Peyer's patch (tissue), 4 donors: ENCODE measurements at places on chromosomes 13 and 19.
A peak's percentile ranks its signal among the peaks of the same experiment; 100 is the strongest.

- no peaks in the 10 kb centered on the region for H3K36me3 ChIP-seq
- peaks cover 5% of the 10 kb centered on the region for H3K4me1 ChIP-seq
- no peak for DNase-seq
- no peak overlapping the region for H3K4me3 ChIP-seq
- peak overlapping the region; percentile 80 for H3K27ac ChIP-seq
Measured at GRCh38 chr13:40187324-40187795, 479.1 kb downstream of the FOXO1 start.

GRCh38 chr13:99966064-99966805 lies 5.3 kb downstream of the ZIC5 start:
- H3K27ac ChIP-seq, result no peak overlapping the region
- H3K27me3 ChIP-seq, result peaks cover 46% of the 10 kb centered on the region
- no peak for DNase-seq
- no peak overlapping the region for H3K4me3 ChIP-seq

DNA sequence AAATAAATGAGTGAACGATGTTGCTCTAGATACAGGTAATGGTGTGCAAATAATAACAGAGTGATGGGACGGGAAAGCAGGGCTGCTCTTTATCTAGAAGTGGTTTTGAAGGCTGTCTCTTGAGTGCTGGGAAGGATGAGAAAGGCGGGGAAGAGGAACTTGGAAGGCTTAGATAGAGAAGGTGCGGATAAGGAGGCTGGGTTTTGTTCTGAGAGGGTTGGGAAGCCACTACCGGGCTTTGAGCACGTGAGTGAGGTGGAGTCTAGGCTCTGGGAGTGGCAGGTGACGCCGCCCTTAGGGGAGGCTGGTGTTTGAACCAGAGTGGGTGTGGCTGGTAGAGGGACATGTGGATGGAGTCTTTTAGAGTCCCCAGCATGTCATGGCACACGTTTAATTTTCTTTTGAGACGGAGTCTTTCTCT lies 811 bp downstream of the ARMC6 start:
- H3K4me3 ChIP-seq, result peak overlapping the region; percentile 96
- no peaks in the 10 kb centered on the region for H3K36me3 ChIP-seq
- H3K4me1 ChIP-seq, result peaks cover 21% of the 10 kb centered on the region
- H3K27me3 ChIP-seq, result no peaks in the 10 kb centered on the region
- peak; percentile 44 for DNase-seq

DNA sequence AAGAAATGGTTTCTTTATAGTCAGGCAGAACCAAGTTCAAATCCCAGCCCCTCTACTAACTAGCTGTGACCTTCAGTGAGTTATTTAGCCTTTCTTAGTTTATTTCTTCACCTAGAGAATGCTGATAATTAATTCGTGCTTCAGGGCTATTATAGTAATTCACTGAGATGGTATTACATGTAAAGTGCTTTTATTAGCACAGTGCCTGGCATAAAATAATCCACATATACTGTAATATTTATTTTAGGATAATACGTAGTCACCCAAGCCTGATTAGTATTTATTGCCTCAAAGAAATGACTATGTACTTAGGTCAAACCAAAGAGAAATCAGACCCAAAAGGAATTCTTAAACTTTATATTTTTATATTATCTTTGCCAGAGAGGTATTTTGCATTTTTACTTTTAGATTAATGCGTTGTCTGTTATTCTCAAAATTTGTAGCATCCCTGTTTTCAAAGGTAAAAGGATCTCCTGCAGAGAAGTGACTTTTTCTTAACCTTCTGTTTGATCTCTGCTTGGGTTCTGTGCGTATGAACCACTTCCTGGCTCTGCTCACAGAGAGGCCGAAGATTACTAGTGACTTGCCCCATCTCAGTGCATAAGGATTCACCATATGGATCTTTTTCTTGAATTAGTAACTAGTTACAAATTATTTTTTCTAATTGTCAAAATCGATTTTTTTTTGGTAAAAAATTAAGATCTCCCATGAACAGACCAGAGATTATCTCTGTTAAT lies 19.7 kb downstream of the UBAC2 start:
- DNase-seq, result peak; percentile 47
- H3K27ac ChIP-seq, result no peak overlapping the region
- H3K36me3 ChIP-seq, result no peaks in the 10 kb centered on the region
- H3K4me1 ChIP-seq, result no peaks in the 10 kb centered on the region
- H3K4me3 ChIP-seq, result no peak overlapping the region

GRCh38 chr19:3649888-3650287 lies 23.3 kb upstream of the CACTIN start:
- H3K4me3 ChIP-seq, result no peak overlapping the region
- H3K36me3 ChIP-seq, result peaks cover 63% of the 10 kb centered on the region
- no peak overlapping the region for H3K27ac ChIP-seq
- H3K27me3 ChIP-seq, result no peaks in the 10 kb centered on the region
- DNase-seq, result no peak

GRCh38 chr19:16247353-16248182 lies 49.9 kb downstream of the AP1M1 start:
- no peaks in the 10 kb centered on the region for H3K4me1 ChIP-seq
- no peak overlapping the region for H3K4me3 ChIP-seq
- H3K27me3 ChIP-seq, result no peaks in the 10 kb centered on the region
